Neural progenitor cell (in vitro differentiated cells): ENCODE measurements at places on chromosomes 2 and 18.
A peak's percentile ranks its signal among the peaks of the same experiment; 100 is the strongest.

DNA sequence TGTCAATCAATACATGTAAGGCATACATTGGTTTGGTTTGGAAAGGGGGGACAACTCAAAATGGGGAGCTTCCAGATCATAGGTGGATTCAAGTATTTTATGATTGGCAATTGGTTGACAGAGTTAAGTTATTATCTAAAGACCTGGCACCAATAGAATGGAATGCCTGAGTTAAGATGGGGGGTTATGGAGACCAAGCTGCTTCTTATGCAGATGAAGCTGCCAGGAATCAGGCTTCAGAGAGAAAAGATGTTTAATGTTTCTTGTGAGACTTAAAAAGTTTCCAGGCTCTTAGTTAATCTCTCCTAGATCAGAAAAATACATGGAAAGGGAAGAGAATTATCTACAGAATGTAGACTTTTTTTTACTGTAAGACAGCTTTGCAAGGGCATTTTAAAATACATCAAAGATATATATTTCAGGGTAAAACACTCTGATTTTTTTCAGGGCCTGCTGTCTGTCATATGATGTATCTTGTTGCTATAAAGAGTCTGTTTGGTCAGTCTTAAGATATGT lies 1343.2 kb upstream of the LRRTM1 start:
- DNase-seq = no peak

GRCh38 chr18:25503567-25504081 lies 151.7 kb upstream of the ZNF521 start:
- peak; percentile 57 for DNase-seq

GRCh38 chr18:42404151-42404550 lies 449.1 kb downstream of the PIK3C3 start:
- no peak for DNase-seq

DNA sequence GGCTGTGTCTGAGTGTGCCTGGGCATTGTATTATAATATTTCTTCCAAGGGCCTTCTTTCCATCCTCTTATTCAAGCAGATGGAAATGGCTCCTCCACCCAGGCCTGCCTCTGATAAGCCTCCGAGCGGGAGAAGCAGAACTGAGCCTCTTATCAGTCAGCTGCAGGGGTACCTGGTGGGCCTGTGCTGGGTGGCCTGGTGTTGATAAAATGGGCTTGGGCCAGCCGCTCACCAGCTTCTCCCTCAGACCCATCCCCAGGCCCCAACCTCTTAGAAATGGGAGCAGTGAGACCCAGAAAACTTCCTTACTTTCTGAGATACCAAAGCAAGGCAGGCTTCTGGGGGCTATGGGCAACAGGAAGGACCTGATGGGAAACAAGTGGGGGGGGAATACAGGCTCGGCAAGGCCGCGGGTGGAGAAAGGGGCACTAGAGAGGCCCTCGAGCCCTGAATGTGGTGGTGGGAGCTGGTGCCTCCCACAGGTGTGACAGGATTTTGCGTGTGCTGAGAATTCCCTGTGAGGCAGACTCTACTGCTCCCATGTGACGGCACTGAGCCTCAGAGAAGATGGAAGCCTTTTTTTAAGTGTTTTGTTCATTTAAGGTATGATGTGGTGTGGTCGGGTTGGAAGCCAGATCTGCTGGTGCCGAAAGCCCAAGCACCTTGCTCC lies 18.3 kb downstream of the GYPC start:
- no peak for DNase-seq

GRCh38 chr18:3029215-3029952 lies 16.4 kb upstream of the LPIN2 start:
- no peak for DNase-seq

GRCh38 chr2:35978218-35978617 lies 377.4 kb upstream of the CRIM1 start:
- no peak for DNase-seq

DNA sequence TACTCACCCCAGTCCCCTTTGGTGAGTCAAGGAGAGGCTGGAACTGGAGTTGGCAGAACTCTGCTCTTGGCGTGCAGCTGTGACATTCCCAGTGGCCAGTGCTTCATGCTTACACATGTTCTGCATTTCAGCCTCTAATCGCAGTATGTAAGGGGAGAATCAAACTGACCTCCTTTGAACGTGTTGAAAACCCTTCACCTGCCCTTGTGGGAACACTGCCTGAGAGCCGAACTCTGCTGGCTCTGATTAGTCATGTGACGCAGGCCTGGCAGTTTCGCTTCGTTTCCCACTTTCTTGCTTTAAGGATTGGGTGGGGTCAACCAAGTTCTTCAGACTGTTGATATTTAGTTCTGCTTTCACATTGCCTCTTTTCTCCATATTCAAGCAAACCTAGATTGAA lies 173.8 kb upstream of the BCL2L11 start:
- no peak for DNase-seq

GRCh38 chr2:62785810-62786597 lies 80.5 kb downstream of the EHBP1 start:
- no peak for DNase-seq

- no peak for DNase-seq
These were observed 13.2 kb downstream of the HJURP start for GRCh38 chr2:233841183-233841582.

GRCh38 chr2:239382384-239382880 lies 18.4 kb downstream of the HDAC4 start:
- DNase-seq = no peak

DNA sequence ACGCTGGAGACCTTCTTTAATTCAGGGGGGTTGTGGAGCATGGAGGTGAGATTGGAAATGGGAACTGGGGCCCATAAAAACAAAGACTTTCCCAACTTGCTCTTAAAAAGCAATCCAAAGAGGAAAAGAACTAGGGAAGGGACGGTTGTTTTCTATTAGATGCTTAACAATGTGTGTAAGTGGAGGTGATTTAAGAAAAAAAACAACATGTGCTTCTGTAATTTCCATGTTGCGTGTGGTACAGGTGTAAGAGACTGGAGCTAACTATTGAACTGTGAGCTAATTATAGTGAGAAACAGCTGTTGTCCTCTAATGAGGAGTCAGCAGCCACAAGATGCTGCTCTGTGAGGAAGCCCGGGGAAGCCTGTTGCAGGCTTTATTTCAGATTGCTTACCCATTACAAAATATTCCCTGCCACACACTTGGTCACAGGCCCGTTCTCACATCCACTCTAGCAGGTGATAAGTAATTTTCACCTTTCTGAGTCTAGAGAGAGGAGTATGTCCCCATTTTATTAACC lies 280.6 kb upstream of the PARD3B start:
- peak; percentile 41 for DNase-seq

DNA sequence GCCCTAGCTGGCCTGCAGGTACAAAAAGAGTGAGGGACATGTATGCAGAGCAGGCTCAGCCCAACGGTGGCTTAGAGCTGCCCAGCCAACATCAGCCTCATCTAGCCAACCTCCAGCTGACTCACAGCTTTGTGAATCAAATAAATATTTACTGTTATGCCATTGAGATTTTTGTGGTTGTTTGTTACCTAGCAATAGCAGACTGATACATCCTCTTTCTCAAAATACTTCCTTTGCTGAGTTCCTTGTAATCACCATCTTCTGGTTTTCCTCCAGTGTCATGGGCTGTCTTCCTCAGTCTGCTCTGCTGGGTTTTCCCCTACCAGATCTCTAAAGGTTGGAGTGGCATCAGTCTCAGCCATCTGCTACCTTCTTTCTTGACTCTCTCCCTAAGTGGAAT lies 126.6 kb upstream of the SLC1A4 start:
- no peak for DNase-seq

GRCh38 chr2:183455056-183455455 lies 330.8 kb downstream of the NUP35 start:
- DNase-seq = no peak

GRCh38 chr2:43070030-43070429 lies 156.4 kb downstream of the ZFP36L2 start:
- DNase-seq = no peak

- no peak for DNase-seq
These were observed 10.0 kb upstream of the KIDINS220 start for GRCh38 chr2:8847400-8847799.

DNA sequence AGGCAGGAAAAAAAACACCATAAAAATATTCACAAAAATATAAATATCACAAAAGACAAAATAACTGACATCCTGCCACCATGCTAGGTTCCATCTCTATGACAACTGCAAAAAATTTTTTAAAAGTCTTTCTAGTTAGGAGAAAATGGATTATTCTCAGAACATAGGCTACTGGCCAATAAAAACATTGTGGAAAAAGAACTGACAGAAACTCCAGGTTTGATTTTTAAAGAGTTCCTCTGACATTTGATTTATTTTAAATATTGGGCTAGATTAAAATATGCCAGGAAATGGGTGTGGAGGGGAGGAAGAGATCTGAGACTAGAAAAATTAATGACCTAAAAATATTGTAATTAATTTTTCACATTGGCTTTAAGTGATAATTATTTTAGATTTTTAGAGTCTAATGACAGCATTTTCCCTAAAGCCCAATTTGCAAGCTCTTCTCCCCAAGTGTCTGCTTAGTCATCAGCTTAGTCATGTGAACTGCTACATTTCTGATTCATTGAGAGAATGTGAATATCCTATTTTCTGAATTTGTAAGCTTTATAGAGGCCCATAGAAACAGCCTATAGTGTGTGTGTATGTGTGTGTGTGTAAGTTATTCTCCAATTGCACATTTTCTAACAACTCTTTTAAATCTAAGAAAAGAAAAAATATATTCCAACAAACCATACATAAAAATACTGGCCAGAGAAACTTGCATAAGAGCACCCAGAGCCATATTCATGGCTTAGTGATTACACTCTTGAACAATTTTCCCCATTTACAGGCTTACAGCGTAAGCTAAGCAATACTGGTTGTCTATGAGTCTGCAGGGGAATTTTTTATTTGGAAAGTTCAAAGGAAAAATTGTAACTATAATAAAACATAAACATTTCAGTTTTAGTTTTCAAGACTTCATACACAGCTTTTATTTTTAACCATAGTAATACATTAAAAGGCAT lies 48.4 kb downstream of the TMEFF2 start:
- no peak for DNase-seq

GRCh38 chr2:76997296-76997695 lies 524.9 kb downstream of the LRRTM4 start:
- no peak for DNase-seq

GRCh38 chr18:53795610-53796009 lies 428.9 kb downstream of the MBD2 start:
- no peak for DNase-seq

GRCh38 chr2:228853151-228853550 lies 417.9 kb downstream of the PID1 start:
- no peak for DNase-seq

- no peak for DNase-seq
These were observed 4.5 kb downstream of the SCYGR3 start for GRCh38 chr2:227610123-227610522.

DNA sequence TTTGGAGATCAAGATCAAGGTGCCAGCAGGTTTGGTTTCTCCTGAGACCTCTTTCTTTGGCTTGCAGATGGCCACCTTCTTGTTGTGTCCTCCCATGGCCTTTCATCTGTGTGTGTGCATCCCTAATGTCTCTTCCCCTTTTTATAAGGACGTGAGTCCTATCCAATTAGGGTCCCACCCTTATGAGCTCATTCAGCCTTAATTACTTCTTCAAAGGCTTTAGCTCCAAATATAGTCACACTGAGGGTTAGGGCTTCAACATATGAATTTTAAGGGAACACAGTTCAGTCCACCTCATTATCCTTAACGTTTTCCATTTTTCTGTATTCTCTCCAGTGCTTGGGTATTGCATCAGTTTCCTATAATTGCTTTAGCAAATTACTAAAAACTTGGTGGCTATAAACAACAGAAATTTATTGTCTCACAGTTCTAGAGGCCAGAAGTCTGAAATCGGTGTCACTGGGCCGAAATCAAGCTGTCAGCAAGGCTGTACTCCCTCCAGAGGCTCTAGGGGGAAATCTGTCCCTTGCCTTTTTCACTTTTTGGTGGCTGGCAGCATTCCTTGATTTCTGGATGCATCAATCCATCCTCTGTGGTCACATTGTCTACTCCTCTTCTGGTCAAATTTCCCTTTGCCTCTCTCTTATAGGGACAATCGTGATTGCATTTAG lies 34.1 kb downstream of the CDC42EP3 start:
- DNase-seq = no peak

DNA sequence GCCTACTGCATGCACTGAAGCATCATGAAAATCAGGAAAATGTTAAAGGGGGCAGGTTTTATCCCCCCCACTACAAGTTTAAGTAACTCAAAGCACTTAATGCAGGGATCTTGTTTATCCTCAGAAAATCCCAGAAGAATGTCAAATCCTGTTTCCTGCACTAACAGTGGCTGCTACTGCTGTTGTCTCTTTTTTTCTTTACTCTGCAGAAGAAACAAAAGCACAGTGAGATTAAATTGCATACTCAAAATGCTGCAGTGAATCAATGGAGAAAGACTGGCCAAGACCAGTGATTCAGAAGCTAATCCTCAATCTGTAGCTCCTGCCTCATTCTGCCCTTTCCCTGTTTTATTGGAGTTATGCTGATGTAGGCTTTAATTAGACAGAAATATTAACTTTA lies 332.3 kb upstream of the FIGN start:
- peak; percentile 66 for DNase-seq

GRCh38 chr2:173050684-173051083 lies 25.0 kb upstream of the MAP3K20 start:
- DNase-seq = no peak

DNA sequence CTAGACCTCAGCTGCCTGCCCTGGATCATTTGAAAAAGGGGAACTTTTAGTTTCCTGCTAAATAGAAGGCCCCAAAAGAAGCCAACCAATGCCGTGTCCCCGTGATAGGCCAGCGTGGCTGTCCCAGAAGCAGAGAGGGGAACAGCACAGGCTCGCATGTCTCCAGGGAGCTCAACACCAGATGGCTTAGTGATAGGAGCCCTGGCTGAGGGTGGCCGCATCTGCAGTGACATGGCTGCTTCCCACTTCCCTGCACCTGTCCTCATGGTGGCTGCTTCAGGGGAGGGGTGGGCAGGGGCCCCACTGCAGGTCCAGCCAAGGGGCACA lies 79.6 kb downstream of the MBP start:
- no peak for DNase-seq

DNA sequence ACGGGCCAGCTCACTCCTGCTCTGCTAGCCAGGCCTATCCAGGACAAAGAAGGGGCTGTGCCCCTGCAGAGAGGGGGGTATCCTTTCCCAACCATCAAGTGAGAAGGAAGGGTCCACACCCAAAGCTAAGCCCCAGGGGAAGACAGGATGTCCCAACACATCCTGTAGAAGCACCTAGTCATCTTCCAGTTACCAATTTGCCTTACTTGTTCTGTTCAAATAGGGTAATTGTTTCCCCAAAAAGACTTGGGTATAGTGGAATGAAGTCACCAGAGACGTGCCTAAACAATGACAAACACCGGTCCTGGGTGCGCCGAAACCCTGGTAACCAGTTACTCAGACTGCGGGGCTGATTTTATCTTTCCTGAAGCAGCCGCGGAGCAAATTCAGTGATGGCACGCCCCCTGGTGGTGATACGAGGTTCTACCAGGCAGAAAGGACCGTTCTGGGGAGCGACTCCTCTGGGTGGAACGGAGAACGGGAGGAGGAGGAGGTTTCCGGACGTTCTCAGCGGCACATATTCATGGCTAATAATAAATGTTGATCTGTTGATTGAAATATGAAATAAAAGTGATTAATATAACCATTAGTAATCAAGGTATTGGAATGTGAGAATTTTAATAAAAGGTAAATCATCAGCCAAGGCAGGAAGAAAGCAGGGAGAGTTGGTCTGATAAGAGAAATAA lies 109.3 kb upstream of the STON1 start:
- peak; percentile 92 for DNase-seq

GRCh38 chr2:151106805-151107506 lies 154.7 kb downstream of the RBM43 start:
- no peak for DNase-seq
